T-helper 17 cell (primary cell): ENCODE measurements at places on chromosomes 2 and 18.

GRCh38 chr2:39867268-39867667 is 88.2 kb upstream of the THUMPD2 start:
- no peak for DNase-seq

- DNase-seq = no peak
Measured at GRCh38 chr18:58101291-58101794, 57.3 kb downstream of the NEDD4L start.

DNA sequence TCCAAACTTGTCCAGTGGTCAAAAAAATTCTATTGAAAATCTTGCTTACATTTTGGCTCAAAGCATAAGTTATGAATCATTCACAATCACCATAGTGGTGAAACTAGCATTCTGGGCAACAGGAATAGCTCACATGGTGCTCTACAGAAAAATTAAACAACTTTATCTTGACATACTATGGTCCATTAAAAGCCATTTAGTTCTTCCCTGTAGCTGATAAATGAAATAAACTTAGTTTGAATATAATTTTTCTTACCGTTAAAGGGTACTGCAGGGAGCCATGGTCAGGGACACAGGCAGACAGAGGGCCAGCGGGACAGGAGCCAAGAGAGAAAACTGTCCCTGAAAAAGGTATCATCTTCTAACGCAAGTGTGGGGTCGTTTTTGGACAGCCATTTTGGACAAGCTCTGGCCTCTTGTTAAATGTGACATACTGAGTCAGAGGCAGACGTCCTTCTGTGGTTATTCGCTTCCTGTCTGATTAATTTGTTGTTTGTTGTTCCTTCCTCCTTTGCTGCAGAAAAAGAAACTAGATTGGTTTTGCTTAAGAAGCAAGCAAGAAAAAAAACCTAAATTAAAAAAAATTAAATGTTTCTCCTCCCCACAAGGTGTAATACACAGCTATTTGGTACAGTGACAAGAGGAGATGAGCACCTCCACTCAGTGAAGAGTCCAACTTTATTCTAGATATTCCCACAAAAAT is at the start of gene WIPF1:
Gene WIPF1 (minus strand): TSS at position 460 of the 703 bp plus-strand sequence. CDS start 12,231 bp downstream, outside the sequence.
- no peak for DNase-seq

GRCh38 chr2:240954436-240955305 is 43.7 kb upstream of the SNED1 start:
- no peak for DNase-seq

DNA sequence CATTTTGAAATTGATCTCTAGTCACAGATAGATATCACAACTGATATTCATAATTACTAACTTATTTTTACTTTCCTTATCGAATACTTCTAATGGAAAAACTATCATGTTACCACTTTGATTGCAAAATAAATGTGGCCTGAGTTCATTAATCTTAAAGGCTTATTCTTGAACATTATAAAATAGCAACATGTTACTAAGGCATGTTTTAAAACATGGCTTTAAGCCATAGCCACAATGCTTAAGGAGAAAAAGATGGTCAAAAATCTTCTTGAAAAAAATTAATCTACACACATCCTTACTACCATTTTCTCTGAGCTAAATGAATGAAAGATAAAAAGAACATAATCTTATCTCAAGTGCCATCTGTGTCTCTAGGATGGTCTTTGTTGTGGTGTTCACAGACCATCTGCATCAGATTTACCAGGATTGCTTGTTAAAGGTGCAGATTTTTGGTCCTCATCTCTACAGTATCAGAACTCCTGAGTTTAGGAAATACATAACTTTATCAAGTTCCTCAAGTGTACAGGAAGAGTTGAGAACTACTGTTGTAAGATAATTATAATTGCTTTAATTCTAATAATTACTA is 15.3 kb downstream of the MTX2 start:
- no peak for DNase-seq

- DNase-seq = no peak
Measured at GRCh38 chr2:151670846-151671597, 63.3 kb downstream of the NEB start.

DNA sequence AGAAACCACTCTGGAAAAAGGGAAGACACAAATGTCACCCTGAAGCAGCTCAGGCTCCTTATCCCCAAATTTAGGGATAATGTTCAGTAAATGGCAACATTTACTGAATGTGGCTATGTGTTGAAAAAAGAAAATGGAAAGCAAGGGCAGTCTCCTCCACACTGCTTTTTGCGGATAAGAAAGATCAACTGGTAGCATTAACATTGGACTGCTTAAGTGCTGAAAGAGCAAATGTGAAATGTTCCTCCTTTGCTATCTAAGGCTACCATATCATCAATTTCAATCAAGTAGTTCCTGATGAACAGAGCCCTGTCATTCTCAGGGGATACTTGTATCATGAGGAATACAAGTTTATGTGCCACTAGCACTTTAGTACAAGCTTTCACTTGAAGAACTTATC is 12.5 kb downstream of the FBXO11 start:
- DNase-seq = no peak

GRCh38 chr2:42073739-42074503 is 26.1 kb downstream of the PKDCC start:
- DNase-seq = no peak

DNA sequence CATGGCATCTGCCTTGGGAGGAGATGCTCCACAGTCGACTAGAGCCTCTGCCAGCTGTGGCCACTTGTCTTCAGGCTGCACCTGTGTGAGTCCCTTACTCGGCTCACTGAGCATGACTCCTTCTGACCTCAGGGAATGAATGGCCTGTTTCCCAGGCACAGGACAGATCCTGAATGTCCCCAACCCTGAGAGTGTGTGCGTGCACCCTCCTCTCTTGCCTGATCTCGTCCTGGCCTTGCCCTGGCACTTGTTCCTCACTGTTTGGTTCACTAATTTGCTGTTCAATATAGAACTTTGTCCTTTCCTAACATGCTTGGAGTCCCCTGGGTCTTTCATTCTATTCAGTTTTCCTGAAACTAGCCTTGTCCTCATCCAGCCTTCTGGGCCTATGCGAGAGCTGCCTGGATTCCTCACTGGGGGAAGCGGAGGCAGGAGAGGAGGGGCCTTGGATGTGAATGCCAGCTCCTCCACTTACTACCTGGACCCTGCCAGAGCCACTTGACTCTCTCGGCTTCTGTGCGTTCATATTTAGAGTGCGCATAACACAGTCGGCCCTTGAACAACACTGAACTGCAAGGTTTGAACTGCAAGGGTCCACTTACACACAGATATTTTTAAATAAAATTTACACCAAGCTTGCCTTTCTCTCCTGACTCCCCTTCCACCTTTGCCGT is 184.8 kb downstream of the ACKR3 start:
- DNase-seq = no peak

- DNase-seq = no peak
Measured at GRCh38 chr2:37645362-37645761, 26.1 kb downstream of the CDC42EP3 start.

DNA sequence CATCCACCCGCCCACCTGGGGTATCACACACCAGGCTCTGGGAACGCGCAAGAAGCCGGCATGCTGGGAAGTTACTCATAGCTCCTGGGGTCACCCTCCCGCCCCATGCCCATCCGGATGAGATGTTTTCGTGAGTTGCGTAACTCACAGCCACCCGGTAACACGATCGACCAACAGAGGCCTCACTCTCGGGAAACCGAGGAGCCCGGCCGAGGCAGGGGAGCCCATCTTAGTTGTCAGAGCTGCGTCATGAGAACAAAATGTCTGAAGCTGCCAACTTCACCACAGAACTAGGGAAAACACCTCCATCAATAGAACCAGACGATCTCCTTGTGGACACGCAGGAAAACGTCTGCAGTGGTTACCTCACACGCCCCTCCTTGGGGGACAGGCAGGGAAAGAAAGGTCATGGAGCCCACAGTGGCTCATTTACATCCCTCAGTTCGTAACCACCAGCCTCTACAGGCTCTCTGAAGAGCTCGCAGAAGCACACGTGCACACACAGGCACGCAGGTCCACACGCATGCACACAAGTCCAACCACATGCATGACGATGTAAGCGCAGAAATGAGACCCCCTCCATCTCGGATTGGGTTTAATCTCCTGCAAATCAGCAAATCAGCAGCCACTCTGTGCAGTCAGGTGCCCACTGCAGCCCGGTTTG is 26.2 kb downstream of the ADI1 start:
- no peak for DNase-seq

- DNase-seq = no peak
Measured at GRCh38 chr2:190664240-190664639, 15.4 kb downstream of the NAB1 start.

DNA sequence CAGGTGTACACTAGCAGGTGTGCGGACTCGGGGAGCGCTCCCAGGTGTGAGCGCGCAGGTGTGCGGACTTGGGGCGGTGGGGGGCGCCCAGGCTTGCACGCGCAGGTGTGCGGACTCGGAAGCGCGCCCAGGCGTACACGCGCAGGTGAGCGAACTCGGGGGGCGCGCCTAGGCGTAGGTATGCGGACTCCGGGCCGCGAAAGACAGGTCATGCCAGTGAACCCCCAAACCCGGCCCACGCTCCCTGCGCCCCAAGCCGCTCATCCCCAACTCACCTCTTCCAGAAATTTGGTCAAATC is 342 bp downstream of the CYB5A start:
- DNase-seq = no peak

- no peak for DNase-seq
Measured at GRCh38 chr2:71995067-71995665, 152.5 kb downstream of the CYP26B1 start.

DNA sequence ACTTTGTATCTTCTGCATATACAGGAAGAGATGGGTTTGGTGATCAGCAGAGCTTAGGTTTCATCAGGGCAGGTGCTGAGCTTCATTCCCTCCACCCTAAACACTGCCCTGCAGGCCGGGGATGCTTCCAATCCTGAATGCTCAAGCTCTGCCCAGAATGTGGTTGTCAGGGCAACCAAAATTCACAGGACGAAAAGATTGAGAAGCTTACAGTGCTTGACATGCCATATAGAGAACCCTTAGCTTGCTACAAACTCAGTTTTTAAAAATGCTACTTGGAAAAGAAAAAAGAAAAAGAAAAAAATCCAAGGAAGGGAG is 65.6 kb downstream of the SH3RF3 start:
- DNase-seq = no peak

- DNase-seq = no peak
Measured at GRCh38 chr18:67577386-67577785, 60.9 kb upstream of the DSEL start.
